ENCODE measurements at places on chromosomes 4 and X.

DNA sequence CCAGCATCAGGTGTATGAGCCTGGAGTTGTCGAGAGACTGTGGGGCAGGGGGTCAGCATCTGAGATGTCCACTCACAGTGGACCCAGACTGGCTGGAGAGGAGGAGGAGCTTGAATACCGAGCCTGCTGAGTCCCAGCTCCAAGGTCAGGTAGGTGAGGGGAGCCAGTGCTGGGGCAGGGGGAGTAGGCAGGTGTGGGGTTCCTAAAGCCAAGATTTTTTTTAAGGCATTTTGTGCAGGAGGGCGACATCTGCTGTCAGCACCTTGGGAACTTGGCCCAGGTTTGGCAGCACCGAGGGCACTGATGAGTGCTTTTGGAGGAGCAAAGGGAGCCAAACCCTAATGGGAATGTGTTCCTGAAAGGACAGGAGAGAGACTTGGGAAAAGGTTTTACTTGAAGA lies 64.2 kb upstream of the MSANTD1 start:
- DNase-seq, result no peak

GRCh38 chr4:131339137-131339536 lies 1810.0 kb upstream of the PCDH10 start:
- DNase-seq, result no peak

- DNase-seq, result no peak
Observed at GRCh38 chr4:149987330-149988086, 90.7 kb upstream of the DCLK2 start.

DNA sequence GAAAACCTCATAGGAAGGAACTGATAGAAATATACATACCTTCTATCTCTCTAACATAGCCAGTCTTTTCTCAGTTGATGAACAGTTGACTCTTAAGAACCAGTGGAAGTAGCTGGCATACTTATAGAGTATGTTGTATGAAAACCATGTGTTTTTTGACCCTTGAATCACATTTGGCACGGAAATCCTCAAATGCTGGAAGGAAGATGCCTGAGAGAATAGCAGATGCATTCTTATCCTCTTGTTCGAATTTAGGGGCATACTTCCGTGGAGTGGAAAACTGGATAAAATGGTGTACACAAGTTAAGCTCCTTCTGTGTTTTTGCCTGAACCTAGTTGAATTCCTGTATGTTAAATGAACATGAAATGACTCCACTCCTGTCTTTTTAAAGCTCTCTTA lies 145.5 kb downstream of the PCDH7 start:
- DNase-seq, result no peak

DNA sequence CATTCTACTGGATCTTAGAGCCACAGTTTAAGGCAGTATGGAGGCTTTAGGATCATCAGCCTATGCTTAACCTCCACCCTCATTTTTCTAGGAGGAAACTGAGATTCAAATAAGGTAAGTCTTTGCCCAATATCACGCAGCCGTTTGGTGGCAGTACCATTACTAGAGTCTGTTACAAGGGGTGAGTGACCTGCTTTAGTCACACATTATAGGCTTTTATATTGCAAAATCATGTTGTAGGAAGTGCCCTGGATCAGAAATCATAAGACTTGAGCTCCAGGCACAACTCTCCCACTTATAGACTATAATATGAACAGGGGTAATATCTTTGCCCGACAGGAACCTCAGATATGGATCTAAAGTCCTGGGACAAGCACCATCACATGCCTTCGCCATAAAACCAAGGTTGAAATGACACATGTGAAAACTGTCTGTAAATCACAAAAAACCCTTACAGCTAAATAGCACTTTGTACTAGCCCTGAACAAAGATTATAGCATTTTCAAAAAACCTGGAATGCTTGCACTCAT lies 19.2 kb downstream of the HPSE start:
- no peak for DNase-seq

- DNase-seq, result no peak
Observed at GRCh38 chrX:112477653-112478052, 202.1 kb downstream of the LHFPL1 start.

DNA sequence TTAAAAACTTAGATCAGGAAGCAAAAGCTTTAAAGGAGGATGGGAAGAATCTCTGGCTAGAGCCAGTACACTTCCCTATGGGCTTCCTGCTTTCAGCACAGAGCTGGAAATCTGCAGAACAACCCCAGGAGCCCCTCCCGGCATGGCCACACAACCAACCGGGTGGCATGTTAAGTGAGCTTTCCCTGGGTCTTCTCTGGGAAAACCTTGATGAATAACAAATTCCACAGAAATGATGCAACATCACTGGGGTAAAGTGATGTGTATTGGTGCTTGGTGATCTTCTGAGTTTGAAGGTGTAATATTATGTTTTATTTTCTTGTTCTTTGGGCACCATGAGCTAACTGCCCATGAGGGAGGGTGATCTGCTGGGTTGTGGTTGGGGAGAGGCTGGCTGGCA lies 22.1 kb downstream of the NHS start:
- no peak for DNase-seq

- DNase-seq, result no peak
Observed at GRCh38 chr4:142440093-142440492, 406.0 kb downstream of the INPP4B start.

- no peak for DNase-seq
Observed at GRCh38 chr4:8067945-8068896, 90.4 kb downstream of the ABLIM2 start.

All from stimulated activated CD8-positive, alpha-beta memory T cell treated with anti-CD3 and anti-CD28 coated beads, Interleukin-7, amount 100 ng/mL, for 1 hour (primary cell).